ENCODE measurements at places on chromosomes 5 and 9. TPM values are rescaled to one million over a fixed set of nuclear protein-coding genes. Genes with fewer than 3 reads are reported as not detected.

DNA sequence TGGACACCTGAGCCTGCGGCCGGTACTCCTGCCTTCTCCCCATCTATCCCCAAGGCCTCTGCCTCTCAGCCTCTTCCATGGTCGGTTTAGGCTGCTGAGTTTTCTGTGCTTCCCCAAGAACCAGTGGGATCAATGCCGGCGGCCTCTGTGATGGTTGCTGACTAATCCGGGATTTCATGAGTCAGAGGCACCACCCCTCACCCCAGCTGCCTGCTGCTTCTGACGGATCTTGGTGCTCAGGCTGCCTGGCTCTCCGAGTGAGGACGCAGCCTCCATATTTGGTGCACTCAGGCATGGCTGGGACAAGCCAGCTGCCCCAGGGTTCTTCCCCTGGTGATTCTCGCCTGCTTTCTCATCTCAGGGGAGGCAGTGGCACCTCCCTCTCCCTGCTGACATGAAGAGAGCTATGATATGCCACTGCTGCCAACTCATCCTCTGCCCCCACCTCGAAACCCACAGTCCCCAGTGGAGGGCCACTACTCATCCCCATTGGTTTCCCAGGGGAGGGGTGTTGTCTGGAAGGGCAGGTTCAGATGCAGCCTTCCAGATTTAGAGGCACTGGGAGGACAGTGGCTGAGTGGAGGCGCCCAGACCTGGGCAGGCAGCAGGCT is 3.3 kb upstream of the MAN1B1 start:
- no peak overlapping the region for H3K27ac ChIP-seq
- DNase-seq = no peak
- no peaks in the 10 kb centered on the region for H3K27me3 ChIP-seq
- no peak overlapping the region for H3K4me3 ChIP-seq

- DNase-seq = no peak
- no peaks in the 10 kb centered on the region for H3K4me1 ChIP-seq
- no peaks in the 10 kb centered on the region for H3K36me3 ChIP-seq
- H3K4me3 ChIP-seq = no peak overlapping the region
- H3K27me3 ChIP-seq = no peaks in the 10 kb centered on the region
Observed at GRCh38 chr5:91929522-91929817, 546.4 kb upstream of the ARRDC3 start.

DNA sequence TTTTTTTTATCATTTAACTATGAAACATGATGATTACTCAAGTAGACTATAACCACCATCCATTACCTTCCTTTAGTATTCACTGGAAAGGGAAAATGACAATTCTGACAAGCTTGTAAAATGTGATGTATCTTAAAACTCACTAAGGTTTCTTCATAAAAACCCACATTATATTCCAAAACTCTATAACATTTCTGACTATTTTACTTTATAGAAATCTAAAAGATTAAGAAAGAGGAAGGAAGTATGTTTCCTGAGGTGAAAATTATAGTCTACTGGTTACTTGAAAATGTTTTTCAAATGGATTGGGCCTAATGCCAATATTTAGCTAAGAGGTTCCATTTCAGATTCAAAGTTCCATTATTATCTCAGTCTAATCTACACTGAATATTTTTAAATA is 1982.2 kb upstream of the C9orf72 start:
- H3K36me3 ChIP-seq = no peaks in the 10 kb centered on the region
- no peak overlapping the region for H3K27ac ChIP-seq
- H3K4me3 ChIP-seq = no peak overlapping the region
- H3K27me3 ChIP-seq = no peaks in the 10 kb centered on the region
- H3K4me1 ChIP-seq = no peaks in the 10 kb centered on the region
- no peak for DNase-seq

GRCh38 chr9:120443489-120443888 is 136.5 kb downstream of the CDK5RAP2 start:
- peaks cover 50% of the 10 kb centered on the region for H3K36me3 ChIP-seq
- no peak overlapping the region for H3K4me3 ChIP-seq
- H3K27ac ChIP-seq = no peak overlapping the region

DNA sequence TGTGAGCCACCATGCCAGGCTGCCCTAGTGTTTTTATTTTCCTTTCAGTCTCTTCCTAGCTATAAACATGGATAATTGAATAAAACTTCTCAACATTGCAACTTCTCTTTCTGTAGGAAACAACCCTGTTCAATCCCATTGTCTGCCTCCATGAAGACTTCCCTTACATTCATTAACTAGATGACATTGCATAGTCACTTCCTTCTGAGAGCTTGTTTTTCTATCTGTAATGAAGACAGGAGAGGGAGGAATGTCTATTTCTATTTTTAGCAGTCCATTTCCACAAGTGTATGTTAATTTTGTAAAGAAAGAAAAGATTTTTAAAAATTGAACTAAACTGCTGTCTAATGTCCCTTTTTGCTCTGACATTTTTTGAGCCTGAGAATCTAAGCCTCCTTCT is 55.6 kb upstream of the MELK start:
- H3K4me3 ChIP-seq = no peak overlapping the region
- H3K4me1 ChIP-seq = no peaks in the 10 kb centered on the region
- no peaks in the 10 kb centered on the region for H3K27me3 ChIP-seq
- no peaks in the 10 kb centered on the region for H3K36me3 ChIP-seq
- no peak for DNase-seq

DNA sequence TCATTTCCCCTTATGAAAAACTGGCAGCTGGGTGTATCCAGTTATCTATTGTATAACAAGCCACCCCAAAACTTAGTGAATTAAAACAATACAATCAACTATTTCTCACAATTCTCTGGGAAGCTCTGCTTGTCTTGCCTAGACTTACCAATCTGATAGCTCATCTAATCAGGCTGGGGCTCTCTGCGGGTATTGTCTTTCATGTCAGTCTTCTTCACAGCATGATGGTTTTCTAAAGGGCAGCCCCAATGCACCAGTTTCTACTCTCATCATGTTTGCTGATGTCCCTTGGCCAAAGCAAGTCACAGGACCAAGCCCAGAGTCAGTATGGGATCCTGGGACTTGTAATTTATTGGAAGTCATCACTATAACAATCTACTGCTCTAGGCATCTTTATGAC is 433.5 kb downstream of the KIAA0825 start:
- DNase-seq = no peak
- H3K4me3 ChIP-seq = no peak overlapping the region
- no peaks in the 10 kb centered on the region for H3K36me3 ChIP-seq
- H3K4me1 ChIP-seq = peaks cover 2% of the 10 kb centered on the region

NR2F1 gene
- not detected for total RNA-seq

DNA sequence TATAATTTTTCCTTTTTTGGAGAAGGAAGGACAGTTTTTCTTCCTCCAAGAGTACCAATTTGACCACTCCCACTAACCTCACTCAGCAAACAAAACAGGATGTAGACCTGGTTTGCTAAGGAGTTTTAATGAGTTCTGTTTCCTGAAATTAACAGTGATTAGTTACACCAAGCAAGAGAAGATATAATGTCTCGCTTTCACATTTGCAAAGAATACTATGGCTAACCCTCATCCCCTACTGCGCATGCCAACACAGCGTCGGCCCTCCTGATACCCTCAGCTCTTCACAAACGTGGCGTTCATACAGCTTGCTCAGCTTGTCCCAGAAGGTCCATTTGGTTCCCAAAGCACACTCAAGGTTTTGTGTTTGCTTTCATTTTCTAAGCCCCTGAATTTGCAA is 41.9 kb upstream of the IPPK start:
- peaks cover 27% of the 10 kb centered on the region for H3K36me3 ChIP-seq
- H3K4me1 ChIP-seq = peaks cover 18% of the 10 kb centered on the region
- no peak for DNase-seq
- no peaks in the 10 kb centered on the region for H3K27me3 ChIP-seq
- peak overlapping the region; percentile 62 for H3K4me3 ChIP-seq

- peaks cover 7% of the 10 kb centered on the region for H3K4me1 ChIP-seq
- peaks cover 4% of the 10 kb centered on the region for H3K36me3 ChIP-seq
- no peak overlapping the region for H3K27ac ChIP-seq
- peaks cover 11% of the 10 kb centered on the region for H3K27me3 ChIP-seq
- no peak overlapping the region for H3K4me3 ChIP-seq
Observed at GRCh38 chr5:79075646-79076426, 6.3 kb downstream of the BHMT2 start.

PALM2AKAP2 gene
- not detected for total RNA-seq

NAIP gene
- 21.4 TPM for total RNA-seq

DNA sequence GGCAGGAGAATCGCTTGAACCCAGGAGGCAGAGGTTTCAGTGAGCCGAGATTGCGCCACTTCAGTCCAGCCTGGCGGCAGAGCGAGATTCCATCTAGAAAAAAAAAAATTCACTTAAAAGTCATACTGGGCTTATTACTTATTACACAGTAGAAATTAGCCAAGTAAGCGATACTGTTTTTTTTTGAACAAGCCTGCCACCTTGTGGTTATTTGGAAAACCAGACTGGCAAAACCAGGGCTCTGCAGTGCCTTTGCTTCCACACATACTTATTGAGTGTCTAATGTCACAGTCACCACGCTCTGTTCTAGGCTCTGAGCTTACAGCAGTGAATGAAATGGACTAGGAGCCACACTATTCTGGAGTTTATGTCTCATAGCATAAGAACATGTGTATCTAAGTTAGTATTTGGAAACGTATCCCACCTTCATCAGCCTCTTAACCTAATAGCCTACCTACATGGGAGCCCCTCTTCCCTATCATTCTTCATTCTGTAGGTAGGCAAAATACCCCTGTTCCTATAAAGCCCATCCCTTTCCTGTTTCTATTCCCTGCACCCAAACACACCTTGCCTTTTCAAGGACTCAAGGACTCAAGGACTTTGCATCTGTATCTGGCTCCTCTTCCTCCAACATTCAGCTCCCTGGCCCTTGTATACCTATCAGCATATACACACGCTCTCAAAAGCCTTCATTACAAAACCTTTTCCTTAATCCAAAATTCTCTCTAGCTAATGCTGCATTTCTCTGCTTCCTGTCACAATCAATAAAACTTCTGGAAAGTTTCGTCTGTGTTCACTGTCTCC is 13.9 kb upstream of the BASP1 start:
- H3K36me3 ChIP-seq = no peaks in the 10 kb centered on the region
- no peak overlapping the region for H3K4me3 ChIP-seq
- DNase-seq = no peak
- no peaks in the 10 kb centered on the region for H3K4me1 ChIP-seq

- H3K4me3 ChIP-seq = no peak overlapping the region
- H3K36me3 ChIP-seq = no peaks in the 10 kb centered on the region
- H3K27ac ChIP-seq = no peak overlapping the region
- H3K4me1 ChIP-seq = no peaks in the 10 kb centered on the region
- no peak for DNase-seq
- peaks cover 6% of the 10 kb centered on the region for H3K27me3 ChIP-seq
Observed at GRCh38 chr5:135851186-135851914, 16.9 kb downstream of the SLC25A48 start.

ZNF608 gene
- 0.66 TPM for total RNA-seq

PCDHGA4 gene
- total RNA-seq = 0.11 TPM

DNA sequence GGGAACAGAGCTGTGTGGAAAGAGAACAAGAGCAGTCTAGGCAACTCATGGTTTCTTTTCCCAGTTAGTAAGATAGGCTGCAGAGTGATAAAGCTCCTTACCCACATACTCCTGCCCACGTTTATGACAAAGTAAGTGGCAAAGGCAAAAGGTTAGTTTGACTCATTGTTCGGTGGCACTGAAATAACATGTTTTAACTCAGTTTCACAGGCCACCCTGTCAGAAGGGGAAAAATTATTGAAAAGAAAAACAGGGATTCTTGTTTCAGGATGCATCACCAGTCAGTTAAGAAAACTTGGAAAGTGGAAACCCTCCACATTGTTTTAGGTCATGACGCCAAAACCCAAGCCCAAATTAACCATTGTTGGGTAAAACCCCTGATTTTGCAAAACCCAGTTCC is 22.3 kb upstream of the DAB2 start:
- no peak overlapping the region for H3K27ac ChIP-seq
- no peaks in the 10 kb centered on the region for H3K36me3 ChIP-seq
- H3K4me3 ChIP-seq = no peak overlapping the region
- DNase-seq = no peak
- H3K4me1 ChIP-seq = no peaks in the 10 kb centered on the region
- no peaks in the 10 kb centered on the region for H3K27me3 ChIP-seq

DNA sequence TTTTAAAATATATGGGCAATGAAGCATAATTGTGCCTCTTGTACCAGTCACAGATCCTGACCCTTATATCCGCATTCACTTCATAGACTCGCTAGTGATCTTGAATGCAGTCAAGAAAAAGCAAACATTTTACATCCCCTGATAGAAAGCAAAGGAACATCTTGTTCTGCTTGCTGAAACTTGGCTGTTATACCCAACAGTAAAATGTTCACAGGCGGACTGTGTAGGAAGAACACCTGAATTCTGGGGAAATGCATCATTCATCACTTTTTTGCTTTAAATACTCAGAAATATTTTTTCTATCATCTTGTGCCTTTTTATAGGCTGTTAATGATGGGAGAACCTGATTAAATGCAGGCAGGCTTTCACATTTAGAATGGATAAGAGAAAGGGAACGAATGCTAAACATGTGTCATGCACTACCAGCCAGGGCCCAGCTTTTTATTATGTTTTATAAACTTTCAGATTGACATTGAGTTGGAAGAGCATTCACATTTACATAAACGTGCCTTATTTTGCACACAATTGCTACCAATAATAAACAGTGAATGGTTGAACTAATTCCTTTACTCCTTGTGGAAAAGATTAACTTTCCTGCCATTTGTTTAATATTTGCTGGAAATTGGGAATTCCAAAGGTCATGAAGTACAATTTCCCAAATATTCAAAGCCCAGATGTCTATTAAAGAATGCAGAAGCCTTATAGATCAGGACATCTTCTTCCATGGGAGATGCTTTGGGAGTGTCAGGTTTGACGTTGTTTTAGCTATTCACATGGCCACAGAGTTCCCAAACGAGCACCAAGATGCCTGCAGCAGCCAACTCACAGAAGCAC is 756.2 kb downstream of the TLE1 start:
- no peaks in the 10 kb centered on the region for H3K4me1 ChIP-seq
- no peaks in the 10 kb centered on the region for H3K36me3 ChIP-seq
- DNase-seq = no peak
- H3K27me3 ChIP-seq = no peaks in the 10 kb centered on the region
- H3K27ac ChIP-seq = no peak overlapping the region

DNA sequence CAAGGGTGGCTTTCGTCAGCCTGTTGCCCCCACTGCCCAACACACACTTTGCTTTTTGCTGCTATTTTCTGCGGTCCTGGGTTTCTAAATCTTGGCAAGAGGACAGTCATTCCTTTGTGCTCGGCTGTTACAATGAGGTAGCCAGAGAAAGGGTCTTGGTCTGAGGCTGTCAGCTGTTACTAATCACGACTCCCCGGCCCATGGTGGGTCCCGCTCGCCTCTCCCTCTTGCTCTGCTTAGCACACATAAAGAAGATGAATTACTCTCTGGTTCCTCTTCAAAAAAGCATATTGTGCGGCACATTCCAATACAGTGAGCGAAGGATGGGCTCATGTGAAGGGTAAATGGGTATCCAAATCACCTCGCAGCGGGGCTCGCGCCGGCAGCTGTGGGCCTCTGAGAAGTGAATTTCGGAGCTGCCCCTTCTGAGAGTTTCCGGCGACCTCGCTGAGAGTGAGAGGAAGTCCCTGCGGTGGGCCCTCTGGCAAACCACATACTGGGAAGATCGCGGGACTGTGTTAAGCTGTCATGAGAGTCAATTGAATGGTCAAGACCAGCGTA is 56.0 kb downstream of the SLC1A3 start:
- no peaks in the 10 kb centered on the region for H3K4me1 ChIP-seq
- no peak overlapping the region for H3K27ac ChIP-seq
- peaks cover 23% of the 10 kb centered on the region for H3K27me3 ChIP-seq

All from naive thymus-derived CD8-positive, alpha-beta T cell (primary cell).